T-cell (primary cell): ENCODE measurements at places on chromosomes 3 and 15.

- no peak for DNase-seq
Observed at GRCh38 chr3:58210761-58211460, at the start of gene DNASE1L3. TSS of gene DNASE1L3 (minus strand) at chr3:58210972. CDS start at chr3:58210906, 66 bp downstream.

DNA sequence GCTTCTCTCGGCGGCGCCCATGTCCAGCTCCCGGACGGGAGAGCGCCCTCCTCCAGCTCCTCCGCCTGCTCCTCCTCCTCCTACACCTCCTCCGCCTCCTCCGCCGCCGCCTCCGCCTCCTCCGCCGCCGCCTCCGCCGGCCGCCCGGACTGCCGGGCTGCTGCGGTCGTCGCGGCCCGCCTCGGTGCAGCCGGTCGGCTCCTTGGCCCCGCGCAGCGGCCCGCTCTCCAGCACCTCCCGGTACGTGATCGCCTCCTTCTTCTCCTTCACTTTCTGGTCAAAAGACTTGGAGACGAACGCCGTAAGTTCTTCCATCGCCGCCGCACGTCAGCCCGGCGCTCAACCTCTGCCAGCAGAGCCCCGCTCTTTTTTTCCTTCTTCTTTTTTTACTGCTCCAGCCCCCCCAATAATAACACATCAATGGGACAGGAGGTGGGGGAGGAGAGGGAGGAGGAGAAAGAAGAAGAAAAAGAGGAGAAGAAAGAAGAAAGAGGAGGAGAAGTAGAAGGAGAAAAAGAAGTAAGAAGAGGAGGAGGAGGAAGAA, 438 bp downstream of the SHOX2 start:
- DNase-seq, result no peak

GRCh38 chr3:53794597-53794996, 51.6 kb downstream of the CHDH start:
- DNase-seq, result no peak

GRCh38 chr3:41163421-41163820, 35.9 kb upstream of the CTNNB1 start:
- DNase-seq, result no peak

DNA sequence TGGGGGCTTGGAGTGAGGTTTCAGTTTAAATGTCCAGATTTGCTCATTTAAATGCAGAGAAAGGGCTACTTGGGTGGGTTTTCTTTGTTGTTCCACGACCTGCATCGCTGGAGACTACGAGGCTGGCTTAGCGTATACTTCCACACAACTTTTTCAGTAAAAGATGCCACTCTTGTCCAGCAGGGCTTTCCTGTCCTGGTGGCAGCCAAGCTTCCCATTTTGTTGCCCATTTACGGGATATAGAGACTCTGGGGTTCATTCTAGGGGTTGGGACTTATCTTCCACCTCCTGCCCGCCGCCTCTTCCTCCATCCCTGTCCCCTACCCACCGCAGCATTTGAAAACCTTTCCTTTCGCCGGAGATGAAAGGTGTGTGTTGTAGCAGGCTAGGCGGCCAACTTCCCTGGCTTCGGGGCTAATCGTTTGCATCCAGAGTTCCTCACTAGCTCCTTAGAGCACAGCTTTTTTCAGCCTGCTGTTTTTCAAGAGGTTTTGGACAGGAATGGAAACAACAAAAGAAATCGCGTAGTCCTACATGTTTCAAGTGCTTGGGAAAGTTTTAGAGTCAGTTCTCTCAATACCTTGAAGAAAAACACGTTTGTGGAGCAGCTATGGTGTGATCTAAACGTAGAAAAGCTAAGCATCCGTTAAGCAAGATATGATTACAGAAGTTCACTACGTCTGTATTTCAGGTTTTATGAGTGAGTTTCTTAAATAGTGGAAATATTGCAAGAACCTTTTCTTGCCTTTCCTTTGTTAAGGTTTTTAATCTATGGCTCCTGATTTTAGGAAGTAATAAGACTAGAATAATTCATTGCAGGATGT, 843 bp downstream of the CHRNA5 start:
- DNase-seq, result no peak

- no peak for DNase-seq
Observed at GRCh38 chr3:171005648-171006047, 20.9 kb downstream of the SLC2A2 start.

- DNase-seq, result no peak
Observed at GRCh38 chr15:63156755-63157117, 541 bp downstream of the RPS27L start.

DNA sequence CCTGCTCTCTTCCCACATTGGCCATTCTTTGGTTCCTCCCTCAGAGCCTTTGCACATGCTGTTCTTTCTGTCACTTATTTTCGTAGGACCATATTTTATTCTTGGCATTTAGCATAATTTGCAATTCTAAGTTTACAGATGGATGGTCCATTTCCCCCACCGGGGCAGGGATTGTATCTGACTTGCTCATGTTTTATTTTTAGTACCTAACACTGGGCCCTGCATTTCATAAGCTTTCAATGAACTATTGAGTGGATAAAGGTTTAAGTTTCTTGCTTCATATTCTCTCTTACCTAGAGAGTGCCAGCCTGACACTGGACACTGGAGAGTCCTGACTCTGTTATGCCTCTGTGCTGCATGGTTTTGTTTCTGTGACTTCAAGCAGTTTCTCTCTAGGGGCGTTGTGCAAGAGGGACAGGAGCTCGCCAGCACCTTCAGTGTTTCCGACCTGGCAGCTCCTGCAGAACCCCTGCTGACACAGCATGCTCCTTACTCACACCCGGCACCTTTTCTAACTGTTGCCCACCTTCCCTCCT, 87.4 kb downstream of the FLNB start:
- no peak for DNase-seq

GRCh38 chr15:38528294-38528693, 36.3 kb downstream of the RASGRP1 start:
- DNase-seq, result no peak

- no peak for DNase-seq
Observed at GRCh38 chr3:98528474-98529346, 3.1 kb upstream of the GPR15 start.

DNA sequence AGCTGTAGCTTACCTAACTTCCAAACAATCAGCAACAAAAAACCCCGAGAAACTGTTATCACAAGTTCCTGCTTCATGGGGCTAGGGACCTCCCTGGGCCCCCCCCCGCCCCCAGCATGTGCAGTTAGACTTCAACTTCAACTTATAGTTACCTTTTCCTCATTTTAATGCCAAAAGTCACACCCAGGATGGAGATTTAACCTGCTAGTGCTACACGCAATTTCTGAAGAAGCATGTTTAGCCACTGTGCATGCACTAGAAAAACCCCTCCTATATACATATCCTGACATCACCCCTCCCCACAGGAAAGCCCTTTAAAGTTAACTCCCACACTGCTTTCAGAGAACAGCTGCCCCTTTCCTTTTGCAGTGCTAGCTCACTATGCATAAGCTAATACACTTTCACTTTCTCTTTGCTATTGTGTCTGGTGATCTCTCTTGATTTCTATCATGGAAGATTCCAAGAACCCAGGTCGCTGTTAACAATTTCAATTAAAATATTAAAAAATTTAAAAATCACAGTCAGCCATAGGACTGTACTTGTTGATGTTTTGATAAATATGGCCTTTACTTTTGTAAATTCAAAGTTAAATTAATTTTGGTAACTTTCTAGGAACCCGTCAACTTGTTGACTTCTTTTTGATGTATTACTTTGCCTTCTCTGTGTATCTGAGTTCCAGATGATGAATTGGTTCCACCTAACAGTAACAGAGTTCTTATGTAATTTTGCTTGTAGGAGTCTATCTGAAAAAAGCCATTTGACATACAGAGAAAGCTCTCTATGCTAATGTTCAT, 75.2 kb upstream of the ACAD9 start:
- peak; percentile 78 for DNase-seq

DNA sequence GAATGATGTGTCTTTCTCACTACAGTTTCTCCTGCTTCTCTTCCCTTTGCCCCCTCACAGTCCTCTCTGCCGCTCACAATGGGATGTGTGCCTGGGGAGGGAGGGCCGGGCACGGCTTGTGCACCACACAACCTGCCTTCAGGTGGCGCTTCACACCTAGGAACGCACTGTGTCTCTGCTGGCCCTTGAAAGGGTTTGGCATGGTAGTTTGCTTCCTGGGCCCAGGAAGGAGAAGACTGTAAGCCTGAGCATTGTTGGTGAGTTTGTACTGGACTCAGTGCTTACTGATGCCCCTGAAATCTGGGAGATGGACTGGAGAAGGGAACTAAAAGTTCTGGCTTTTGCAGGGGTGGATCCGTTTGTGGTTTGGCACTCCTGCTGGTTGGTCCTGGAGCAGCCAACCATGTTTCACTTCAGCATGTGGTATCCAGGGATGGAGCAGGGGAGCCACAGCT, 9.2 kb downstream of the ALPK3 start:
- no peak for DNase-seq

- DNase-seq, result peak; percentile 15
Observed at GRCh38 chr3:52372822-52373504, 56.8 kb downstream of the DNAH1 start.

- no peak for DNase-seq
Observed at GRCh38 chr3:129276385-129276784, 2.3 kb upstream of the HMCES start.

- DNase-seq, result no peak
Observed at GRCh38 chr3:186950402-186951093, 20.2 kb downstream of the ST6GAL1 start.

DNA sequence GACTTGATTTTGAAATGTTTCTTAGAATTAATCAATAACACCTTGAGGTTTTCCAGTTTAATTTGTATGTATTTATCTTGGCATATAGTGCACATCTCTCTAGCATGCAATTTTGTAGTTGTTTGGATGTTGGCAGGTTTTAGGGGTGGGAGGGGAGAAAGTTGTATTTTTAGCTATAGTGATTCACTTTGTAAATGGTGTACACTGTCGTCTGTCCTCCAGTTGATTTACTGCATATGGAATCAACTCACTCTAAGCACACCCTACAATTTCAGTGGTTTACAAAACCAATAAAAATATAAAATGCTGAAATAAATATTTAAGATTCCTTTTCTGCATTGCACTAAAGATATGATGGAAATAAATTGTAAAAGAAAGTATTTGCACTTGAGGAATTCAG, 199.1 kb downstream of the CDIN1 start:
- DNase-seq, result no peak

GRCh38 chr15:94673801-94674200, 442.4 kb downstream of the MCTP2 start:
- DNase-seq, result no peak

DNA sequence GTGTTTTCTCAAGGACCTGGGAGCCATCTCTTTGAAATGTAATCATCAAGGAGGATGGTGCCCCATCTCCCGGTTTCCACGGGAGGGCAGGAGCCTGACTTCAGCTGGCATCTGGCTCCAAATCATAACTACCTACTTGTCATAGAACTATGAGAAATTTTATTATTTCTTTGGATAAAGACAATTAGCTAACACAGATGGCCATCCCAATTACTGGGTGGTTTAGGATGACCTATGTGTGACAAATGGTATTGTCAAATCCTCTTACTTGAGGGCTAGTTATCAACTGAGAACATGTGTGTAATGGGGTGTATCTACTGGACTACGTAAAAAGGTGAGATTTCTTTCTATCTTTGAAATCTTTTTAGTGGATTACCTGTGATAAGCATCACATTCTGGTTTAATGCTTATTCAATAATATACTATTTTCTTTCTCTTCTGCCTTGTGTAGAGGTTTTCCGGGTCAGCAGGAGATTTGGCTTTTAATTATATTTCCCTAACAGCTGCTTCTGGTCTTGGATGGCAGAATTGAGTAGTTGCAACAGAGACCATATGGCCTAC, 15.3 kb upstream of the PARP14 start:
- no peak for DNase-seq

- no peak for DNase-seq
Observed at GRCh38 chr3:186187401-186188275, 78.7 kb upstream of the ETV5 start.

- DNase-seq, result no peak
Observed at GRCh38 chr3:98532709-98533571, 1.2 kb downstream of the GPR15 start.

- DNase-seq, result no peak
Observed at GRCh38 chr3:61666615-61667330, 105.4 kb downstream of the PTPRG start.

DNA sequence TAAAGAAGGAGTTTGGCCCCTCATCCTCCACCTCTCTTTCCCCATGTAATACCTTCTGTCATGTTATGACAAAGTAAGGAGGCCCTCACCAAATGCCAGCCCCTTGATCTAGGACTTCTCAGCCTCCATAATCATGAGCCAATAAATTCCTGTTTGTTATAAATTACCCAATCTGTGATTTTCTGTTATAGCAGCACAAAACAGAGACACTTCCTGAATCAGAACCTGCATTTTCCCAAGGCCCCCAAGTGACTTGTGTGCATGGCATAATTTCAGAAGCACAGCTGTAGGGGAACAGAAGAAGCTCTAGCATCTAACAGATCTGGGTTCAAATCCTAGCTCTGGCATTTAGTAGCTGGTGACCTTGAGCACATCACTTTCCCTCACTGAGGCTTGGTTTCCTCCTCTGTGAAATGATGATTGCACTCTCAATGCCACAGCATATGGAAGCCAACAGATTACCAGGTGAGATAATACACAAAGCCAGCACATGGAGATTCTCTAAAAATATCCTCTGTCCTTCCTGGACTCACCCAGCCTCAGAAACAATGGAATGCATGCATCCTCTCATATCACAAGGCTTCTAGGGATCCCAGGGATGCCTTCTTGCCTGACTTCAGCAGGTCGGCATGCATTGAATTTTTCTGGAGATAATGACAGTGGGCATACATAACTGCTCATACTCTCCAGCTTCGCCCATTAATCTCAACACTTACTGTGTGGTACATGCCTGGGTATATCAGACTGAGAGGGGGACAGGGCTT, 26.3 kb downstream of the TLNRD1 start:
- no peak for DNase-seq

GRCh38 chr3:101676216-101676764, 642 bp downstream of the ZBTB11 start:
- DNase-seq, result peak; percentile 92

- DNase-seq, result no peak
Observed at GRCh38 chr3:63245726-63246241, 32.3 kb upstream of the SYNPR start.

GRCh38 chr3:52313188-52313773, 2.8 kb upstream of the DNAH1 start:
- DNase-seq, result no peak

DNA sequence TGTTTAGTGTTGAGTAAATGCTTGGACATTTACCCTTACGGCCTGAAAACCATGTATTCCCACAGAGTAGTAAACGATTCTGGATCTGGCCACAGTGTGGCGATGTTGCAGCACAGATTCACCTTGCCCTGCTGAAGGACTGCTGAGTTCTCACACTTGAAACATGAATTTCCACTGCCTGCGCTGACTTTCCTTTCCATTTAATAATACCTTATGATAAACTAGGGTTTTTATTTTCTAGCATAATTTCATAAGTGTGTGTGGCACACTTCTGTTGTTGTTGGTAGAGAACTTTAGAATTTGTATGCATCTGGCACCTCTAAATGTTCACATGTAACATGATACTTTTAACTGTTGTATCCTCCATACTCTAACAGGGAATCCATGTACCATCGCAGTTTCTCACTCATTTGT, 53.9 kb downstream of the C3orf38 start:
- no peak for DNase-seq
